ENCODE measurements at places on chromosomes 12 and 14.

GRCh38 chr12:579420-580110 is 83.7 kb downstream of the NINJ2 start:
- DNase-seq, result no peak

- no peak for DNase-seq
Measured at GRCh38 chr12:71732357-71732712, 22.3 kb upstream of the RAB21 start.

DNA sequence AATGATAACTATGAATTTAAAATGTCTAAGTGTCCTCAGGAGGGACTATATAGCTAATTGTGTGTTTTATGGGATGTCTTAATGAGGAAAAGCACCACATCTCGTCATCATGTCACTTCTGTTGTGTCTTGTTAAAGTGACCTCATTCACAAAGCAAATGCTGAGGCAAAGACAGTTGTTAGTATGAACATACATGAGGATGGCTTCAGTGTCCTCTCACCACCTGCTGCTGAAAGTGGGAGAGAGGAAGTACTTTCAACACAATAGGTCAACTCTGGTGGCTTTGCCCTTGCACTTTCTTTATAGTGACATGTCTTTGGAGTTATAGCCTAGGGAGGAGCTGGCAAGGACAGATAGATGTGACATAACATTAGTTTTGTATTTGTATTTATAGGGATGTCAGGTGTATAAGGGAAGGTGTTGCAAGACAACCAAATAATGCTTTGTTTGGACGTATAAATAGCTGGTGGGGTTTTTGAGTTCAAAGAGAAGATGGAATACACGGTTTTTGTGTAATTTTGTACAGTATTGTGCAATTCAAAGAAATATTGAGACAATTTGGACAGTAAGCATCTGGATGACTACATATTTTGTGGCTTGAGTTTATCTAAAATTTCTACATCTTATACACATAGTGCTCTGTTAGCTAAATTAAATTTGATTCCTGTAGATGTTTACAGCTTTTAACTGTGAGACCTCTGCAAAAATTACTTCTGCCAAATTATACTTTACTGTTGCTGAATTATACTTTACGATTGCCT is 131.7 kb upstream of the ATP2B1 start:
- DNase-seq, result no peak

- peak; percentile 59 for DNase-seq
Measured at GRCh38 chr12:122111089-122111641, 32.6 kb downstream of the MLXIP start.

DNA sequence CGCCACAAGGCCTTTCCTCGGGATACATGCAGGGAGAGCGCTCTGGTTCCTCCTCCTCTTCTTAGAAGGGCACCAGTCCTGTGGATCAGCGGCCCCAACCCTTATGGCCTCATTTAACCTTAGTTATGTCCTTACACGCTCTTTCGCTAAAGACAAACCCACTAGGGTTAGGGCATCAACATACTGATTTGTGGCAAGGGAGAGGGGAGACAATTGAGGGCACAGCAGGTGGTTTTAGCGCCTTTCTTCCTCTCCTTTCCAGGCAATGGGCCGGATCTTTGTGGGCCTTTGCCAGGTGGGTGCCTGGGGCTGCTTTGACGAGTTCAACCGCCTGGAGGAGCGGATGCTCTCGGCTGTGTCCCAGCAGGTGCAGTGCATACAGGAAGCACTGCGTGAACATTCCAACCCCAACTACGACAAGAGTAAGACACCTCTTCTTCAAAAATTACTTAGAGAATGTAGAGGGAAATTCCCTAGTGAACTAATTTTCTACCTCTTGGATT is 43.6 kb downstream of the DYNC1H1 start:
- DNase-seq, result no peak

GRCh38 chr12:80617733-80618132 is 89.7 kb upstream of the MYF6 start:
- DNase-seq, result no peak

DNA sequence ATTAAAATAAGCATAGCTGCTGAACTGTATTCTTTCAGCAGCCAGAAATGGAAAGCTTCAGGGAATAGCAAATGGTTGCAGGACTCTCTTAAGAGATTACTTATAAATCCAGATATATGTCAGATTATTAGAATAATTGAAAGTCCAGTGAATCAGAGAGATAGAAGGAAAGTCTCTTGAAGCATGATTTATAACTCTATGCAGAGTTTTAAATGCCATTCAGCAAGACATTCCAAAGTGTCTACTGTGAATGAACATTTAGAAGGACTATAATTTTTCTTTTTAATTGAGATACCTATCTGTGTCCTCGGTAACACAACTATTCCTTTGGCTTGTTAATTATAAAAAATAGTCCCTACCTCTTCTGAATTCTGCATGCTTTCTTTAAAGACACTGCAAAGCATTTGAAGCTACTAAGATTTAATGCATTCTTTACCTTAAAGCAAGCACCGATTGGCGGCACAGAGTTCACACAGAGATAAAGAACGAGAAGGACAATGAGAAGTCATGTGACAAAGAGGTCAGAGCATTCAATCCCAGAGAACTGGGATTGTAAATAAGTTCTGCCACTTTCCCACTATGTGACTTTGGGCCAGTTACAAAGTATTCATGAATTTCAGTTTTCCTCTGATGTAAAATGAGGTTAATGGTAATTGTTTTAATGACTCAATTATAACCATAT is 371.0 kb upstream of the ATP2B1 start:
- DNase-seq, result no peak

GRCh38 chr14:103868242-103868897 is 21.0 kb upstream of the PPP1R13B start:
- peak; percentile 88 for DNase-seq

GRCh38 chr12:122880668-122881067 is 15.3 kb downstream of the VPS37B start:
- peak; percentile 46 for DNase-seq

- no peak for DNase-seq
Measured at GRCh38 chr14:99831303-99831702, 38.1 kb downstream of the EML1 start.

DNA sequence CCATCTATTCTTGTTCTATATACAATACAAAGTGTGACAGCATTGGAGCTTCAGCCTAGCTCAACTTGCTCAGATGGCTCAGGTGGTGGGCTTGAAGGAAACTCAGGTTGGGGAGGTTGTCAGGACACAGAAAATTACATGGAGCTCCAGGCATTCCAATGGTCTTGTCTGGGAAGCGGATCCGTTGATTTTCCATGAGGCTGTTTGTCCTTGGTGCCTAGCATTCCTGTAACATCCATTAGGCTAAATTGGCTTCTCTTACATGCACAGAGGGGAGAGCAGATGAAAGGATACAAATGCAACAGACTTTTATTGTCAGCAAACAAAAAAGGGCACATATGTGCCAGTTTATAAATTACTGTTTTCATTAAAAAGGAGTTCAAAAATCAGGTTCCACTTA is 75.5 kb upstream of the OTX2 start:
- DNase-seq, result no peak

GRCh38 chr12:75571656-75572205 is 60.3 kb upstream of the KRR1 start:
- no peak for DNase-seq

DNA sequence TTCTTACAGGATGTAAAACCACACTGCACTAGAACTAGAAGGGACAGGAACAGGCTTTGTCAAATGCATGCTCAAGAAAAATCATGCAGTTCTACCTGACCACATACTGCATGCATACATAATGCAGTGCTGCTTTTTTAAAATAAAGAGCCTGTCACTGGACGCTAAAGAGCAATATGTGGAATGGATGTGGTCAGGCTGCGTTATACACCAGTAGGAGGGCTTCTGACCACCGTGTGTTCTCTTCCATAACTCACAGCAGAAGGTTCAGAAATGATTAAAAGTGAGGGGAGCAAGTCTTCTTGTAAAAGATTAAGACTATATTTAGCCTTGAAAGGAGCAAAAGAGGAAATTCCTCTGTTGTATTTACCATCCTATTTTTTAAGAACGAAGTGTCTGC is 392.0 kb downstream of the EMP1 start:
- DNase-seq, result no peak

GRCh38 chr12:124028555-124028925 is 55.5 kb downstream of the ZNF664 start:
- DNase-seq, result no peak

DNA sequence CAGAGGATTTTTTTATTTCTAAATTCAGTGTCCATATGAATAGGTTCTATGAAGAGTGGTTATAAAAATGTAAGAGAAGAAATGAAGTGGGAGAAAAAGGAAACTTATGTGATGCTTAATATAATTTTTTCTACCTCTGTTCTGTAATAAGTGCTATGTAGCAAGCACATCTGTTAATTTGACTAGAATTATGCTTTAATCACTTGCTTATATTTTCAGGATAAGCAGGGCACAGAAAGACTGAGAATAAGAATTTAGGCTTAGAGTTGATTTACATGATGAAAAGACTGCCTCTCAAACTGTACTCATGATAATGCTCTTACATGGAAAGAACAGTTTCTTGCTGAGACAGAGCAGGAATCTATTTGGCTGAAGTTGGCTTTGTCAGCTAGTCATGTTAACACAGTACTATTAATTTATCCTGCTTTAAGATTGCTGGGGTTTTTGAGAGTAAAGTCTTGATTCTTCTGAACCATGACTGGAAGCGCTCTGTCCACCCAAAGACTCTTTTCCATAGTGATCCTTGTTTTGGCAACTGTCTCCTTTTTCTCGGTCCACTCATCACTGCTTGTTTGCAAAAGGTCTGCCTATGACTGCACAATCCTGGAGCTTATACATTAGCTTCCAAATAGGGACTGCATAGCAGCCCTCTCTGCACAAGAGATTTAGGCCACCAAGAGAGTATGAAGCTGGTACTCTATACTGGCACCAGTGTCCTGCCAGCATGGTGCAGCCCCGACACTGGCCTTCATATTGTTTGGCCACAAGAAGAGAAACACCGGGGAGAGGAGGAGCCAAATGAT is 98.8 kb downstream of the AKAP6 start:
- DNase-seq, result no peak

DNA sequence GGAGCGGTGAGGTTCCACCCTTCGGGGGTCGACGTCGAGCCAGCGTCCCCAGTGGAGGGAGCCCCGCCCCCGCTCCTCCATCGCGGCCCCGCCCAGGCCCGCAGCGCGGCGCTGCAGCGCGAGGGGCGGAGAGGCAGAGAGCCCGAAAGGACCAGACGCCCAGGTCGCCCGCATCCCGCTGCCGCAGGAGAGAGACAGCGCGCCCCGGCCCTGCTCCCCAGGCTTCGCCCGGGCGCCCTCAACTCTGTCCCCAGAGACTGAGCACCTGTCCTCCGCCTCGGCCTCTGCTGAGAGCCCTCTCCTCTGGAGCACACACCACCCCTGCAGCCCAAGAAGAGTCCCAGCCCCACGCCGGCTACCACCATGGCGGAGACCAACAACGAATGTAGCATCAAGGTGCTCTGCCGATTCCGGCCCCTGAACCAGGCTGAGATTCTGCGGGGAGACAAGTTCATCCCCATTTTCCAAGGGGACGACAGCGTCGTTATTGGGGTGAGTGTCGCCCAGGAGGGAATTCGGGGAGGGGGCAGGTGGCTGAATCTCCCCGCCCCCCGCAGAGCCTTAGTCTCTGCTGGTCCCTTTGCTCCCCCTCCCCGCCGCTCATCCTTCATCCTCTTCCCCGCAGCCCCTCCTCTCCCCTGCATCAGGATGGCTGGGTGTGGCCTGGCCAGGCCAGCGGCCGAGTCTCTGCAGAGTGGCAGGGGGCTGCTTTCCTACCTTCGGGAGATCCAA is at the start of gene KIF5A:
Gene KIF5A (plus strand): TSS at position 136 of the 732 bp plus-strand sequence. CDS start 228 bp downstream, at position 364.
- no peak for DNase-seq

DNA sequence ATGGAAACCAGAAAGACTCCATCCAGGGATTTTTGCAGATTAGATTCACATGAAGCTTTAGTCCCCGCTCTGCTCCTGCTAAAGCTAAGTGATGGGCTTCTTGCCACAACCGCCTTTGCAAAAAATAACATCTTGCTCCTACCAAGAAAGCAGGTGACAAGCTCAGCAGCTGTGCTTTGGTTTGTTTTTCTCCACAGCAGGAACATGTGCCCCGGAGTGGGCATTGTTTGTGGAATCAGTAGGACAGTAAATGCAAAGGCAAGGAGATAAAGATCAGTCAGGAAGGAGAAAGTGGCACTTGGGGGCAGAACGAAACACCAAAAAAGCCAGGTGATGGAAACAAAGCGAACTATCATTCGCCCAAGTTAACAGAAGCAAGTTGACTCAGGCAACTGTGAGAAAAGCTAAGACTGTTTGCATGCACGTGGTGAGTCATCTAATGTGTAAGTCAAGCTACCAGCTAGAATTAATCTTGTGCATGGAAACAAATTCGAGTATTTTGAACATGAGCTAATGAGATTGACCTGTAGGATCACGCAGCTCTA is 165.5 kb upstream of the PLXNC1 start:
- DNase-seq, result peak; percentile 54

GRCh38 chr12:56229916-56230431 is at the start of gene SLC39A5:
SLC39A5 (plus strand) TSS chr12:56230051; CDS start chr12:56231275, 1,224 bp downstream.
- DNase-seq, result no peak

DNA sequence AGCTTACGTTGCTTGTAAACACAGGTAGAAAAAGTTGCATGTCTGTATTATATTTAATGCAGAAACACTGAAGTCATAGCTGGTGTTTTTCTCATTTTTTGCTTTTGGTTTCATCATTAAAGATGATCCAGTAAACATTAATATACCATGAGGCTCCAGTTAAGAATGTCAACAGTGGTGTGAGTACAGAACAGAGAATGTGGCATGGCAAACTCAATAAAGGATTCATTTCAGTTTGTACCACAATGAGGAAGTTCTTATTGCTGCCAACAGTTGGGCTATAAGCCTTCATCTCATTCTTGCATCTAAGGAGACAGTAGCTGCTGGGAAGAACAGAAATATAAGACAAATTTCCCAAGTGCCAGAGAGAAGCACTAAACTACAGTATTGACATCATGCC is 72.1 kb upstream of the ST8SIA1 start:
- DNase-seq, result no peak

GRCh38 chr14:54364555-54365415 is 32.0 kb upstream of the CDKN3 start:
- DNase-seq, result peak; percentile 75

GRCh38 chr14:104112609-104113571 is 25.5 kb upstream of the KIF26A start:
- DNase-seq, result no peak

DNA sequence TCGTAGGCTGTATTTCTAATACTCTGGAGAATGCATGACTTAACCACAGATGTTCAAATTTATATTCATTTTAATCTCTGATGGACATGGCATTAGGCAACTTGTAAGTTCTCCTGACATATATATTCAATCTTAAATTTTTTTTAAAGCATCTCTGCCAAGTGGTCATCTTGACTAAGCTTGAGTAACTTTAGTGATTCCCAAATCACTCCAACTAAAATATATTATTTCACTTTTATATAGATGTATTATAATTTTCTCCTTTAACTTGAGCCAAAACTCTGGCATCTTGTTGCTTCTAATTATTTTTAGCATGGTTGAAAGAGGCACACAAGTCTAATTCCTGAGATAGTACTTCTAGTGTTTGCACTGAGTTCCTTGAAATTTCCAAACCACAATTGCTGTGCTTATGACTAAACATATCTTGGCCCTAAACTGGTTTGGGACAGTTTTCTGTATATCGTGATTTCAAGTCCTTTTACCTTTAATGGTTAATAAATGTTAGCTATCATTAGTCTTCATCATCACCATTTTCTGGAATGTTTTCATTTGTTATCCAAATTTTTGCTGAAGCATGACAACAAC is 8.4 kb downstream of the LRFN5 start:
- no peak for DNase-seq

All from MCF 10A (cell line).